NCI-H510A (cell line): ENCODE measurements at places on chromosomes 1 and 21.
A peak's percentile ranks its signal among the peaks of the same experiment; 100 is the strongest.

GRCh38 chr1:160607672-160608032, 28.4 kb upstream of the CD84 start:
- DNase-seq = no peak

DNA sequence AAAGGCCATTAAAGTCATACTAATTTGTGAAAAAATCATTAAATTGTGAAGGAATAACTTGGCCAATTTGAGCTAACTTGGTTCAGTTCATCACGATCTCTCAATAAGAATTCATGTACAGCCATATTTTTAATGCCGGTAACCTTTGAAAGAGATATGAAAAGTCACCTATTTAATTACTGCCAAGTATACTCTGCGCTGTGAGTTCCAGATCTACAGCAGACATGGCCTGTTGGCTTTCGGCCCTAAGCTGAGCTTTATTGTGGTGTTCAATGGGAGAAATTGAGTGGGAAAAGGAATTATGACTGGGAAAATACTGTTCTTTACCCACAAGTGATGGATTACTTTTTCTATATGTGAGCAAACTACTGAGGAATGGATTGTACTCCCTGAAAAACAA, 159.9 kb upstream of the L1TD1 start:
- no peak for DNase-seq

- DNase-seq = no peak
Measured at GRCh38 chr21:38039841-38040240, 123.6 kb upstream of the KCNJ6 start.

- DNase-seq = peak; percentile 26
Measured at GRCh38 chr1:157301477-157302198, 163.4 kb upstream of the ETV3 start.

GRCh38 chr1:234500269-234500668, 21.3 kb upstream of the TARBP1 start:
- DNase-seq = no peak

DNA sequence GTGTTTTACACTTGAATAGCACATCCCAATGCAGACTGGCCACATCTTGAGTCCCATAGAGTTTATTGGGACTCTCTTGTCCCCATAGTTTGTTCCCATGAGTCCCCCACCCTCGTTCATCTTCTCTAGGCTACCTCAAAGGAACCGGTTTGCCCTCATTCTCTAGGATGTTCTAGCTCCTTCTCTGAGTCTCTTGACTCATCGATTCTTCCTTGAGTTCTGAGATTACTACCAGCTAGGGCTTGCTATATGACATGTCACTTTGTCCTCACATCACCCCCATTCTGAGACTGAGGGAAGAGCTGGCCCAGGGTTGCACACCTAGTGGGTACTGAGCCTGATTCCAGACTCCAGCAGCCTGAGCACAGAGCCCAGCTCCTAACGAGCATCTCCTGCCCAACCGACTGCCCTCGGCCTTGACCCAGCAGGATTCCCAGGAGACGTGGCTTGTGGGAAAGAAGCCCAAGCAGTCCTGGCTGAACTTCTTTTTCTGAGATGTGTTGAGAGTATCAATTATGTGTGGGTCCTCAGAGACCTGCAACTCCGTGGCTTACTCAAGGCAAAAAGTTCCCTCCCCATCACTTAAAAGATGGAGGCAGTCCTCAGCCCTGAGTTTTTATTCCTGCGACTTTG, 42.0 kb downstream of the TMEM51 start:
- no peak for DNase-seq

DNA sequence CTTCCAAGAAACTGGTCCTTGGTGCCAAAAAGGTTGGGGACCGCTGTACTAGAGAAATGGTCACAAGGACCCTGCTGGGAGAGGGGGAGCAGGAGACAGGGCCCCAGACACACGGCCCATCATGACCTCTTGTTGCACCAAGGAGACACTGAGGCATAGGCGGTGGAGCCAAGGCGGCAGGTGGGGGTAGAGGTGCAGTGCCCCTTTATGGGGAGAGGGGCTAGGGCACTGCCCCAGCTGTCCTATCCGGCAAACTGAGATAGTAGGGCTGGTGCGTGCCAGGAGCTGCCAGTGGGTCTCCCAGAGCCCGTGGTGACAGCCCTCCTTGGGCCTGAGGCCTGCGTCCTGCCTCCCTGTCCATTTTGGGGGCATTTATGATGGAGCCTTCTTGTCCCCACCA, 20.3 kb downstream of the TNNT2 start:
- DNase-seq = no peak

GRCh38 chr1:171841931-171842761, 848 bp downstream of the DNM3 start:
- no peak for DNase-seq

- DNase-seq = no peak
Measured at GRCh38 chr1:33826711-33827110, 37.2 kb upstream of the HMGB4 start.

DNA sequence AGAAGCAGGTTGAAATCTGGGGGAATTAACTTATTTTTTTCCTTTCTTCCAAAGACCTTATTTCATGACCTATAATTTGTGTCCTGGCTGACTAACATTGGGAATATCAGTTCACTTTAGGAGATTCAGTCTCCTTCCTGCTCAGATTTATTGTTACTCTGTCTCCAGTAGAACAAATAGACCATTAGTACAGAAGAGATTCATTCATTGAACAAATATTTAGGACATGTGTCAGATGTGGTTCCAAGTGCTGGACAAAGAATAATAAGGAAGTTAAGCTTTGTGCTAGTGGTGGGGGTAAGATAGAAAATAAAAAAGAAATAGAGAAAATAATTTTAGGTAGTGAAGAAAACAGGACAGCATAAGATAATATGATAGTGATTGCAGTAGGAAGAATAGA, 20.3 kb downstream of the ZMYM4 start:
- no peak for DNase-seq

GRCh38 chr1:6123083-6123482, 57.0 kb downstream of the CHD5 start:
- no peak for DNase-seq

DNA sequence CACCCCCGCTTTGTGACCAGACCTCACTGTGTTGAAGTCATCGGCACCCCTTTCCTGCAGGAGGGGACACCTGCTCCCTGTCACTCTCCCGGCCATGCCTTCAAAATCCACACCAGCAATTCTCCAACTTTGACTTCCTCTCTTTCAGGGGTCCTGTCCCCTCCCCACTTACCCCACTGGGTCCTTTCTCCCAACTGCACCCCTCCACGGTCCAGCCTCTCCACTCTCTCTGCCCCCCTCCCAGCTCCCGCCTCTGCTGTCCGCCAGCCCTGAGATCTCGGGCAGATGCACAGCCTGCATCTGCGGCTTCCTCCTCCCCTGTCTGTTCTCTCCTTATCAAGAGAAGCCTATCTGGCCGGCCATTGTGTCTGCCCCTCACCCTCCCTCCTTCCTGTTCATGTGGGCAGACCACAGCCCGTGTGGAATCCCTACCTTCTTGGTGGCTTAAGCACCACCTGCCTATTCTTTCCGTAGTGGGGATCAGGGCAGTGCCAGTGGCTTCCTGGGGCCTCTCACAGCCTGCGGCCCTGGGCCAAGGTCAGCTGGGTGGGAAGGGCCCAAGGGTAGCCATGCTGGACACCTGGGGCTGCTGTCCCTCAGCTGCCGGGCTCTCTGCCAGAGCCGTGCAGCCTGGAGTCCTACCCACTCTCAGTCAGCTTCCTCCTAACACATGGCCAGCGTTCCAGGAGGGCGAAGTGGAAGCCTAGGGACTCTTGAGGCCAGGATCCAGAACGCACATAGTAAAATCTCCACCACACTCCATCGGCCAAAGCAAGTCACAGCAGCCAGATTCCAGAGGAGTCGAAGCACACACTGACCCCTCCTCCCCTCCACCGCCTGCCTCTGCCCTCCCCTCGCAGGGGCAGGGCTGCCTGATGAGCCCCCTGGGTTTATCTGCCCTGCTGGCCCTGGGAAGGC, 5.1 kb upstream of the HES4 start:
- DNase-seq = no peak

DNA sequence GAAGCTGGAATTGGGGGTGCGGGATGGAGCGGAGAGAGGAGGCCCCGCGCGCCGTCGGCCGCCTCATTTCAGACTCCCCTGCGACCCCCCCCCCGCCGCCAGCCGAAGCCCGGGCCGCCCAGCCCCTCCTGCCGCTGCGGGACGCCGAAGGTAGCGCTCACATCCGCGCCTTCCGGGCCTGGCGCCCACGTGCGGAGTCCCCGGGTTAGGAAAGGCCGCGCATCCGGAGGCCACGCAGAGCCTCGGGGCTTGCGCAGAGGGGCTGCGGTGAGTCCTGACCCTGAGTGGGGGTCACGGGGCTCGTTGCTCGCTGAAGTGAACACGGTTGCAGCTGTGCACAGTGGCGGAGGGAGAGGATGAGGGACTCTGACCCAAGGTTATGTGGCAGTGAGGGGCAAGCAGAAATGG, 552 bp upstream of the ZNF496 start:
- DNase-seq = no peak

GRCh38 chr1:235586413-235586812, 63.2 kb downstream of the GNG4 start:
- DNase-seq = no peak

DNA sequence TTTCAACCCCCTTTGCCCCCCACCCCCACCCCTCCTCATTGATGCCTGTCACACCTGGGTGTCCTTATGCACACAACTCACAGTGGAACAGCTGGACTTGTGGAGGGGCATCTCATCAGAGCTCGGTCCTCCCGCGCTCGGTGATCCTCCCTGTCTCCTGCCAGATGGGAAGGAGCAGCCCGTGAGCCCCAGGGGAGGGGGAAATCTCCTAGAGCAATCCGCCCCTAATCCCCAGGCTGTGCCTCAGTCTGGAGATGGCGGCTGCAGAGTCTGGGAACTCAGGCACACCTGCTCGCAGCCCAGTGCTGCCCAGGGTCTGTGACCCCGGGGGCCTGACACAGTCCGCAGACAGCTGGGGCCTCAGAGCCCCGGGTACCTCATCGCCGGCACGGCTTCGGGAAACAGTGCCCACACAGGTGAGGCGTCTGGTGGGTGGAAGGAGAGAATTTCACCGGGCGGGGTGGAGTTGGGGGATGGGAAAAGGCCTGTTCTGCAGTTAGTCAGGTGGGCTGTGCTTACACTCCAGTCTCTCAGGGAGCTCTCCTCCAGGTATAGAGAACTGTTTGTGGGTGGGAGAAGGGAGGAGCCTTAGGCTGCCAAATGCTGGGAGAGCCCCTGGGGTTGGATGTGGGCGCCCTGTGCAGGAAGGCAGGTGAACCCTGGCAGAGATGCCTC, 29.3 kb downstream of the TMCC2 start:
- DNase-seq = no peak

- no peak for DNase-seq
Measured at GRCh38 chr1:93056214-93056613, 22.9 kb upstream of the MTF2 start.

DNA sequence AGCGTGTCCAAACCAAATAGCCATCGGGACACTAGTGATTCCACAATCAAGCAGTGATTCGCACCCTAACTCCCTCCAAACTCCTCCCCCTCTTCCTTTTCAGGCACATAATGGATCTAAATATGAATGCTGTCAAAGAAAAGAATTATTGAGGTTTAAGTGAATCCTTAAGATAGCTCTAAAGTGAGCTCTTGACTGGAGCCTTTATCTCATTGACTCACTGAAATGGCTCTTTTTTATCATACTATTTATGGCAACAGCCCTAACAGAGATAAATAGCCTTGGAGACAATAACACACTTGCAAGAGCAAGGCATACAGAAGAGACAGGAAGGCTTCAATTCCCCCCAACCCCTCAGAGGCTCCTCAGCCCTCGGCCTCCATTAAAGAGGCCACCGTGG, 143.3 kb downstream of the PLXNA2 start:
- DNase-seq = no peak

DNA sequence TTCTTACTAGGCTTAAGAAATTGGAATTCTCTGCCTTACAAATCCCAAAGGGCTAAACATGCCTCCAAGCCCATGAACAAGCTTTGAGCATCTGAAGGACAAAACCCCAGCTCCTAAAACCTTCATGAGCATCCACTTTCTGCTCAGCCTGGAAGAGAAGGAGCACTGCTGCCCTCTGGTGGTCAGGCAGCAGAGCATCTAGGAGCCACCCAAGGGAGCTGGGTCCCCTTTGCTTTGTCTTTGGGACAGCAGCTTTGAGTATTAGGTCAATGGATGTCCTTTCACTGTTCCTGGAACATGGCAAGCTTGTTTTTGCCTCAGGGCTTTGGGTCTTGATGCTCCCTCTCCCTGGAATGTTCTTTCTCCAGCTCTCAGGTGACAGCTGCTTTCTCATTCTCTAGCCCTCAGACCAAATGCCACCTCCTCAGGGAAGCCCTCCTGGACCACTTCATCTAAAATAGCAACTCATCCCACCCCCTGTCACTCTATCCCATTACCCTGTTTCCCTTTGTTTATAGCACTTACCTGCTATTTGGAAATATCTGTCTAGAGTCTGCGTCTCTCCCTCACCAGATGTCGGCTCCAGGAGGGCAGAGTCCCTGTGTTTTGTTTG, 25.7 kb downstream of the RAB7B start:
- DNase-seq = peak; percentile 74

- no peak for DNase-seq
Measured at GRCh38 chr1:235855811-235856429, 10.8 kb downstream of the LYST start.

DNA sequence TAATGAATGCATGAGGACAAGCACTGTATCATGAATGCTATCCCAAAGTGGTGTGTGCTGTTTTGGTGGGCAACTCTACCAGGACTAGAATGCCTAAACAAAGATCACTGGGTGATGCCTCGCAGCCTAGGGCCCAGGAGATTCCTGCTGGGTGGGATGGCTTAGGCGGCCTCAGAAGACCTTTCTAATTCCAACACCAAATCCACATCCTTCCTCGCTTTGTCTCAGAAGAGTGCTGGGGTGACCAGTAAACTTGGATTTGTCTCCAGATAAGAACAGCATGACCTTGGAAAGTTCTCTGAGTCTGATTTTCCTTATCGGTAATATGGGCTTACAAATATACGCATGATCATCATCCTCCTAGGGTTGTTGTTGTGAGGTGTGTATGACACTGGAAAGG, 76.6 kb downstream of the TLR5 start:
- DNase-seq = no peak

GRCh38 chr1:57599236-57599994, 175.6 kb upstream of the DAB1 start:
- no peak for DNase-seq

DNA sequence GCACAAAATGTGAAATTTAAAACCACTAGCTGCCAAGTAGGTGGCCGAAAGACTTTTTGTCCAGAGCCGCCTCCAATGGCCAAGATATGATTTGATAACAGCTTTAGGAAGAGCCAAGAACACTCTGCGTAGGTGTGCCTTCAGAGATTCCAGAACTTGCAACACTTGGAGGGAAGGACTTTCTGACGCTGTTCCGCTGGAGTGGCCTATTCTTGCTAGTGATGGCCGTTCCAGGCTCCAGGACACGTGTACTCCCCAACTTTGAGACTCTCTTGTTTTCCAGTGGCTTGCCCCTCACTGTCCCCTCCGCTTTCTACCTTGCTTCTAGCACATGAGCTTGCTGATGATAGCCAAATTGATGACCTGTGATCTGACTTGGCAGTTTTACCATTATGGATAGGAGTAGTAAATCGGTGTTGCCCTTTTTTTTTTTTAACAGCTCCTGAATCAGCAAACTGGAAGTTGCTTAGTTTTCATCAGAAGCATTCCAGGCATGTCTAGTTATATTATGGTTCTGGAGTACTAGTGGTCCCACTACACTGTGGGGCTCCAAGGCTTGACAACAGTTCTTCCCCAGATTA, 1.0 kb downstream of the PRDX6 start:
- DNase-seq = no peak

- DNase-seq = no peak
Measured at GRCh38 chr1:240528591-240528990, 83.4 kb downstream of the GREM2 start.

- DNase-seq = no peak
Measured at GRCh38 chr1:14320518-14320917, 278.0 kb upstream of the KAZN start.
